ENCODE measurements at places on chromosomes 11 and 22.

GRCh38 chr22:50225200-50225969 lies 19.4 kb downstream of the TUBGCP6 start:
- DNase-seq, result no peak

GRCh38 chr11:97964332-97965004 lies 1056.3 kb upstream of the CNTN5 start:
- no peak for DNase-seq

GRCh38 chr22:30253205-30253852 lies 6.8 kb upstream of the LIF start:
- no peak for DNase-seq

GRCh38 chr11:428295-428694 lies 13.5 kb upstream of the SIGIRR start:
- no peak for DNase-seq

GRCh38 chr11:133518702-133519264 lies 13.5 kb downstream of the OPCML start:
- DNase-seq, result no peak

DNA sequence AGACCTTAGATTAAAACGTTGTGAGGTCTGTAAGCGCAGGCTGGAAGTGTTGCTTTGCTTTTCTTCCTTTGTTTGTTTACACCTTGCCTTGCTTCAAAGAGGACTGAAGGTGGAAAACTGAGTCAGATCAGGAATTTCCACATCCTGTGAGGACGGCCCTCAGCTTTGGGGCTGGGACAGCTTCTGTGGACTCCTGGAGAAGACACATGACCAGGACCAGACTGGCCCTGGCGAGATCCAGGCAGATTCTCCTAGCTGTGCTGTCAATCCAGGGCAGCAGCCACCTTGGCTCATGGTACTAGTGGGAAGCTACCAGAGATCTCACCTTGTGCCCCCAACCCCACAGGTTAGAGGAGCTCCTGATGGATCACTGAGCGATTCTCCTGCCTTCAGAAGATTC lies 1461.9 kb downstream of the TBC1D22A start:
- DNase-seq, result no peak

DNA sequence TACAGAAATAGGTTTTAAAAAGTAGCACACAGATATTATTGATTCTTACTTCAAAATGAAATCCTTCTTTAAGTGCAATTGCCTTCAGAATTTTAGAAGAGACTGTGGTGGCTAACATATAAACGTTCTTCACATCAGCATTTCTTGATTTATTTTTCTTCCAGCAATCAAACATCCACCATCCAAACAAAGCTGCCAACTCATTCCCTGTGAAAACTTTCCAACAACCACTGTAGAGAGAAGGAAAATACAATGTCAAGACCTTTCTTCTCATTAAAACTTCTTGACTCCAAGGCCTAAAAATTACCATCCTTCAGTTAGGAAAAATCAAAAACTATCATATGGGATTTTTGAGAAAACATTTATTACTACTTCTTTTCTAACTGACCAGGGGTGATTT lies 34.0 kb upstream of the P4HA3 start:
- no peak for DNase-seq

DNA sequence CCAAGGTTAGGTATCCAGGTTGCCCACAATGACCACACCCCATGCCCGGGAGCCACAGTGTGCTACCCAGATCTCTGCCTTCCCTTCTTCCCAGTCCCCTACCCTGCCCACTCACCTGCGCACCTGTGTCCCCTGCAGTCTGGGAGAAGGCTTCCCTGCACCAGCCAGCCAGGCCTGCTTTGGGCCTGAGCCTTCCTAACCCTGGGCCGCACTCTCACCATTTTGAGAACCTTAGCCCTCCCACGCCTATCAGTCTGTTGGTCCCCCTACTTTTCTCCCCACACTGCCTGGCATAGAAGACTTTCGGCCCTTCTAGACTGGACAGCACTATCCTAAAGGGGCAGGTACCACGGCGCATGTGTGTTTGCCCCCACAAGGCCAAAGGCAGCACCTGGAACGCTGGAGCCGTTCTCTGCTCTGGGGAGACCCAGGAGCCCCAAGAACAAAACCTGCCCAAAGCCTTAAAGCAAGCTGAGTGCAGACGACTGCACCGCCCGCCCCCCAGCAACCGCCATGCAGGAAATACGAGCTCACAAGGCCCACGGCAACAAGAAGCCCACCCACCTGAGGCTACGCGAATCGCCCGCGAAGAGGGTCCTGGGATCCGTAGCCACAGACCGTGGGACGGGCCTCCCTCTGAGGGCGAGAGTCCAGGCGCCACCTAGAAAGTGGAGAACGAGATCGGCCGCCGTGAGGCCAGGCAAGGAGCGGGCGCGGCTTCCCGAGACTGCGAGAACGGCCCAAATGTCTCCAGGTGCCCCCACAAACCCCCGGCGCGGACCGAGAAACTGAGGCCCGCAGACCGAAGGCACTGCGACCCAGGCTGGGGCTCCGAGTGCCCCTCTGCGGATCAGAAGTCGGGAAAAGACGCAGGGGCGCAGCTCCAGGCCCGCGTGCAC lies 546 bp downstream of the GNB1L start:
- DNase-seq, result peak; percentile 60

DNA sequence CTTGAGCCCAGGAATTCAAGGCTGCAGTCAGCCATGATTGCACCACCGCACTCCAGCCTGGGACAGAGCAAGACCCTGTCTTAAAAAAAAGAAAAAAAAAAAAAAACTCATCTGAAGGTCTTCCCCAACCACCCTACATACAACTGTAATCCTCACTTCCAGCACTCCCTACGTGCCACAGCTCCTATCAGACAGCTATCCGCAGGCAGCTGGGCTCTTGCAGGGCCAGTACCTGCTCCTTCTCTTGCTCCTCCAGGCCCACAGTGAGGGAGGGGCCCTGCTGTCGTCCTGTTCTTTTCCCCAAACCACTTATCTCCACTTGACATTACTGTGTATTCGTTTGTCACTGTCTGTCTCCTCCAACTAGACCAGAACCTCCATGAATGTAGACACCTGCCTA lies 156.1 kb upstream of the NECTIN1 start:
- no peak for DNase-seq

Measured in activated T-cell treated with anti-CD3 and anti-CD28 coated beads, Interleukin-2, amount 50 U/mL, for 24 hours (primary cell).